Germinal center (tissue), 1 donor: ENCODE measurements at places on chromosomes 3 and 15.

- DNase-seq, result no peak
These were observed 19.0 kb downstream of the ARL14 start for GRCh38 chr3:160695915-160696327.

- DNase-seq, result no peak
These were observed 14.6 kb downstream of the CTDSPL start for GRCh38 chr3:37876279-37876678.

DNA sequence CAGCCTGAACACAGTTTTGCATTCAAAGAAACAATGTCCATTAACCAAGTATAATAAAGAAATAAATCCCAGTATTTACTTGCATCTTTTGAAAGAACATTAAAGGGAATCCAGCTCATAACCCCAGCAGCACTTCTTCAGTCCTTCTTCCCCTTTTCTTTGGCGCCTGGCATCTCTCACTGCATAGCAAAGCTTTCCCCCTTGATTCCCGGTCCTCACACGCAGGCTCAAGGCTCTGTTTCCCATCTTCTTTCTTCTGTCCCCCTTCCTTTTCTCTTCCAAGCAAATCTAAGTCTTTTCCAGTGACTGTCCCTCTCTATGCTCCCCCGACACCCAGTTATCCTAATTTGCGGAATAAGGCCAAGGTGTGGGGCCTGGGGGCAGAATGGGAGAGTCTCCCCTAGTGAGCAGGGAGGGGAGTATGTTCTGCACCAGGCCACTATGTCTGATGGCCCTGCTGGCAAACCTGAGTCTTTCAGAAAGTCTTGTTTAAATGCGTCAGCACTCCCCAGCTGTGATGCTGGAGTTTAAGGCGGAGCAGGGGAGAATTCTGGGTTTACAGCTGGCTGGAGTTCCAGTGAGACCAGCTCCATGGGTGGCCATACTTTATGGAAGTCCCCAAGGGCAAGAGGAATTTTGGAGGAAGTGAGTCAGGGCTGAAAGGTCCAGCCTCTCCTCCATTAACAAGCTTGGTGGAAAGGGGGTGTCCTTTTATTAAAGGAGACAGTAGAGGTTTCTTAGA lies 42.1 kb downstream of the GOLGA6A start:
- DNase-seq, result no peak

- no peak for DNase-seq
These were observed 4.9 kb upstream of the TMEM212 start for GRCh38 chr3:171838218-171838720.
